Peyer's patch (tissue), 4 donors: ENCODE measurements at places on chromosomes 5 and 9.

DNA sequence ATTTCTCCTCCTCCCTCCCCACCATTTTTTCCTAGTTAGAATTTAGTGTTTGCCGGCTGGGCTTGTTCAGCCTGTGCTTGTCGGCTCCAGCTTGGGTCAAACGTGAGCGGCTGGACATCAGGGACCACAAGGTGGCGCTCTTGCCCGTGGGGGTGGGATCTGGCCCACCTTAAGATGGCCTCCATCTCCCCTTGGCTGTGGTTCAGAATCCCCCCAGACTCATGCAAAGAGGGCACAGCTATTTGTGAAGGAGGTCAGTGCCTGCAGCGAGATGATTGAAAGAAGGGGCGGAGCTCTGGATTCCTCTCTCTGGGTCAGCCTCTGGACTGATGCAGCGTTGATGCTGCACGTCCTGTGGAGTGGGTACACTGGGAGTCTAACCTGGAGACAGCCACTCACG, 283.3 kb upstream of the TUT7 start:
- no peak for DNase-seq

DNA sequence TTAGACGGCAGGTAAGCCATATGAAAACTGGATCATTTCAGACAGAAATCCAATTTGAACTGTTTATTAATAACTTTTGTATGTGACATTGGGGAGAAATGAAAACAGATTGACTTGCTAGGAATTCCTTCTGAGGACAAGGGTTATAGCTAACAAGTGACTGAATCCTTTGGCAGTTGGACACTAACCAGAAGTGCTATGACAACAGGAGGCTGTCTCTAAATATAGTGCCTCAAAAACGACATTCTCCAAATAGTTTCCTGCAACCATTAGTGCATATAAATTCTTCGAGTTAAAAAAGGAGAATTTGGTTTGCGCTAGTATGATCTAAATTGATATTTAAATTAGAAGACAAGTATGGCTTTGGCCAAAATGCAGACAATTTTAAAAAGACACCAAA, 338.6 kb downstream of the PTPRD start:
- DNase-seq = no peak

DNA sequence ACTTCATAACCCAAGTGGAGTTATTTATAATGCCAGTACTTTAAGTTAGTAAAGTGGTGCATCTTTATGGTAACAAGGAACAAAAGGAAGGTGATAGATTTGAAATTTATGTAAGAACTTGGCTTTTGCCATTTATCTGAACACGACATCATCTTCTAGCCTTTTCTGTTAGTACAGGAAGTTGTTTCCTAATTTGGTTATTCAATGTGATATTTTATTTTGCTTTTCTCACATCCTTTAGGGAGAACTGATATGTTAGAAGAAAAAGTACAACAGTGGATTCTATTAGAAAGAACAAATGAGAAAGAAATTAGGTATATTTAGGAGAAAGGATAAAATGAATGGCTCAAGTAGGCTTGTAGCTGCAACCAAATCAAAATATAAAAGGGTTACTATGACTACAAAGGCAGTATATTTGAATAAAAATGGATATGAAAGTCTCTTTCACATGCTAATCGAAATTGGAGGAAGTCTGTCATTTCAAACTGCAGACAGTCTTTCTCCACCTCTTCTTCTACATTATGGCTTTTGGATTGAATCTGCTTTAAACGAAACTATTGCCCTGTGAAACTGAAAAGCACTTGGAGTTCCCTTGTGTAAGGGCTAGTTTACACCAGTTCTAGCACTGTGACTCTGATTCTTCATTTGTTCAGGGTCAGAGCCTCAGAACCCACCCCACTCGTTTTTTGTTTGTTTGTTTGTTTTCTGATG, 18.5 kb upstream of the SLC24A2 start:
- no peak for DNase-seq

DNA sequence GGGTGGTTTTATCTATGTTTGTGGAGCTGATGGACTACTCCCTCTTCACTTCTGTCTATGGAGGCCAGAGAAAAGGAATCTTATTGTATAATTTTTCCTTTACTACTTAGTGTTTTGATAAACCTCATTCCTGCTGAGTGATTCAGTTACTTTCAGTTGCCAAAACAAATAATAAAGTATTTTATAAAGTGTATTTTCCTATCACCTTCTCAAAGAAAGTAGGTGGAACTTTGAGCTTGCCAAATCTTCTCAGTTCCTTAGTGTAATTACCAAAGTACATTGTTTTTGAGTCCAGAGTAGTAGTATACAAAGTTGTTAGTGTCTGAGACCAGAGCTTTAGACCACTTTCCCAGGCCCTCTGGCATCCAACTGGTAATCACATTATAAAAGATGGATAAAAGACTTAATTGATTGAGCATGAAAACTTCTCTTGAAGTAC, 13.5 kb downstream of the RABGAP1 start:
- no peak for DNase-seq

DNA sequence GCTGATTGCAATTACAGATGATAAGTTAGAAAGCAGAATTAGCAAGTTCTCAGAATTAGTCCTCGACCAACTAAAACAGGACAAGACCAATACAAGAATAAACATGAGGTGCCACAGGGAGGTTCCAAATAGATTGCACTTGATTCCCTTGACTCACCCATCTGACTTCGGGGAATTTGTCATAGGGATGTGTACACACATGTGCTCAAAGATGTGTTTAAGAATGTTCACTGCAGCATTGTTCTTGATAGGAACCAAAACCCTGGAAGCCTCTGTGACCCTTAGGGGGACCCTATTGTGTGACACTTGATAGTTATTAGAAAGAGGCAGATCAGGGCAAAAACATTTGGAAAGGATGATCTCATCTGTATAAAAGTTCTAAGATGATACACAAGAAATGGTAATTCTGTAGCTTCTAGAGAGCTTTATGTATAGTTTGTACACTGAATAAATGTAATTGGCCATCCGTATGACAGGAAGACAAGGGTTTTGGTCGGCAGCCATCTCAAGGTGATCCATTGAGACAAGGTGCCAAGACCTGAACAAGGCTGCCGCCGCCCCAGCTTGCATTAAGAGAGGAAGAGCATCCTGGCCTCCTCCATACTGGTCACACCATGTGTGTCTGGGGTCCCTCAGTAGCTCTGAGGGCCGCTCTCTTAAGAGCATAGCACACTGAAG, 48.2 kb upstream of the GARNL3 start:
- no peak for DNase-seq

DNA sequence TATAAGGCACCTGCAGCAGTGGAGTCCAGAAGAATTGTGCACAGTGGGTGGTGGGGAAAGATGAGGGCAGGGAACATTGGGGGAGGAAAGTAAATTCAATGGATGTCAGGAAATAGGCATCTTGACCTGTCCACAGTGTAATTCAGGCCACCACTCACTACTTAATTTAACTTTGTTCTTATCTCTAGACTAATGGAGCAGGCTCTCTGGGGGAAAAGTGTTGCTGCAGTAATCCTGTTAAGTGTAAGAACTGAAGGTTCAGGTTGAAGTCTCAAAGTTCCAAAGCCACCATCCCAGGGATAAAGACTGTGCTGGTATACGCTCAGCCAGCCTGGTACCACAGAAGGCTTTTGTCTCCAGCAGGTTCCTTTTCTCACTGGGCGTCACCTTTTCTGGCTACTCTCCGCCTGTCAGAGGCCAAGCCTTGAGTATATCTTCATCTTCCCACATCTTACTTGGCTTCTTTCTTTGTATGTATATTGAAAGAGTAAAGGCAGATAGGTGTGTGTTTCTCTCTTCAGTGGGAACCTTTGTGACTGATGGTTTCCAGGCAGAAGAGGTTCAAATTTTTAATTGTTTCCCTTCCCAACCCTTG, 150.9 kb upstream of the DMRT1 start:
- DNase-seq = no peak

DNA sequence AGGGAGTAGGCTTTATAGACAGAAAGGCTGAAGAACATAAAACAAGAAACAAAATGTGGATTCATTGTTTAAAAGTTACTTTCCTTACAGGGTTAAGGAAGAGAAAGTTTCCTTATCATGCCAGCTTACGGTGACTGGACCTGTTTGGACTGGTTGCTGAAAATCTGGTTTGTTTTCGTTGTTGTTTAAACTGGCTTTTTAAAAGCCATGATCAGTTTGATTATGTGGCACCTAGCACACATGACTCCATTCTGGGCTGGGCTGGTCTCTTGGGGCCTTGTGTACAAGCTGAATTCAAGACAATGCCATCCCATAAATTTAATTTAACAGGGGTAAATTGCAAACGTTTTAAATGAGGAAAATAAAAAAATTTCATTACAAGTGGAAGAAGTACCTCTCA, 18.4 kb upstream of the ZNF474 start:
- no peak for DNase-seq

- DNase-seq = no peak
Measured at GRCh38 chr5:96285823-96286222, 147.2 kb downstream of the PCSK1 start.

DNA sequence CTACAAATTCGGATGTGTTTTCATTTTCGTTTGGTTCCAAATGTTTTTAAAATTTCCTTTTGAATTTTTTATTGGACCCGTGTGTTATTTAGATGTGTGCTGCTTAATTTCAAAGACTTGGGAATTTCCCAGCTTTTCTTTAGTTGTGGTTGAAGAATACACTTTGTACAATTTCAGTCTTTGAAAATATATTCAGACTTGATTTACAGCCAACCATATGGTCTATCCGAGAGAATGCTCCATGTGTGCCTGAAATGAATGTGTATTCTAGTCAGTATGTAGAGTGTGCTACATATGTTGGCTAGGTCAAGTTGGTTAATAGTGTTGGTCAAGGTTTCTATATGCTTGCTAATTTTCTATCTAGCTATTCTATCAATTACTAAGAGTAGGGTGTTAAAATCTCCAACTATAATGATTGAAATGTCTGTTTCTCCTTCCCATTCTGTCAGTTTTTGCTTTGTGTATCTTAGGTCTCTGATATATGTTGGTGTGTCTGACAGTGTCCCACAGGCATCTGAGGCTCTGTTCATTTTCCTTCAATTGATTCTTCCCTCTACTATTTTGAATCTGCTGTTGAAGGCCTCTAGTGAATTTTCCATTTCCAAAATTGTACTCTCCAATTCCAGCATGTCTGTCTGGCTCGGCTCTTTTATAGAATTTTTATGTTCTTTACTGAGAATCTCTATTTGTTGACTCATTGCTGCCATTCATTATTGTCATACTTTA, 36.2 kb downstream of the RNF130 start:
- DNase-seq = no peak

DNA sequence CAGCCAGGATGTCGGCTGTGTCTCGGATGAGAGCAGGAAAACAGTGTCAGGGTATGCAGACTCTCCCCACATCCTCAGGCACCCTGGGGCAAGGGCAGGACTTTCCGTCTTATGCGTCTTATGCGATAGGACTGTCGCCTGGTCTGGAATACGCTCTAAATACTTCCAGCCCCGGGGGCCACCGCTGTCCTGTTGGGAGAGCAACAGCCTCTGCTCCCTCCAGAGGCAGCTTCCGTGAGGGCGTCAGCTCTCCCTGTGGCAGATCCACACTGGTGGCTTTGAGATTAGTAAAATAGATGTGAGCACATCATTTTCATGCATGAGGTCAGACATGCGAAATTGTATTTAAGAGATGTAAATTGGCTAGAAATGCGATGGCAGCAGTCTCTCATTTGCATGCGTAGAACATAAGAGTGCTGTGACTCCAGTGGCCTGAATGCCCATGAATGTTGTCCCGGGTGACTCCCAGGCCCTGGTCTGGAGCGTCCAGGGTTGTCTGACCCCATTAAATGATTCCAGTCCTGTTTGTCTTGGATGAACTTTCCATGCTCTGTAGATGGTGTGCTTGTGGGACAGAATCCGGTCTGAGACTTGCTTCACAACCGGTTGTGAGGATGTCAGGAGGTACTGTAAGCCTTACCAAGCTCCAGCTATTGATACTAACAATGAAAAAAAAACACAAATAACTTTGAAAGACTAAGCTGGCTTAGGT, 228.2 kb downstream of the SYK start:
- no peak for DNase-seq

- DNase-seq = no peak
Measured at GRCh38 chr5:95845391-95845790, 22.9 kb upstream of the GLRX start.

DNA sequence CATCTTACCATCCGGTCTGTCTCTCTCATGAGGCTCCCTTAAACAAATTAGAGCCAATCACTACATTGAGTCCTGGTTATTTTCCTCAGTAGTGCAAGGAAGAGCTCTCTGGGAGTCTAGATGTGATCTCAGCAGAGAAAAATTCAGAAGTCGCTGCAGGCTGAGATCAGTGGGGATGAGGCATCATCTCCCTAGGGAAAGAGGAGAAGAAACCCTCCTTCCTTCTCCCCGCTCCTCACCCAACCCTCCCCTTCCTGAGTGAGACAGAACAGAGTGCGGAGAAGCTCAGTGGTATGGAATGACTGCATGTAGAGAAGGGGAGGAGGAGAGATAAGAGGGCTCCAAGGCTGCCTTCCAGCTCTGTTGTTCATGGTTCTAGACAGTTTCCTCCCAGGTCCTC, 80.5 kb downstream of the PAPPA start:
- DNase-seq = no peak

- no peak for DNase-seq
Measured at GRCh38 chr9:69474821-69475220, 149.8 kb downstream of the ENTREP1 start.

- no peak for DNase-seq
Measured at GRCh38 chr5:32916648-32917047, 205.5 kb downstream of the NPR3 start.

DNA sequence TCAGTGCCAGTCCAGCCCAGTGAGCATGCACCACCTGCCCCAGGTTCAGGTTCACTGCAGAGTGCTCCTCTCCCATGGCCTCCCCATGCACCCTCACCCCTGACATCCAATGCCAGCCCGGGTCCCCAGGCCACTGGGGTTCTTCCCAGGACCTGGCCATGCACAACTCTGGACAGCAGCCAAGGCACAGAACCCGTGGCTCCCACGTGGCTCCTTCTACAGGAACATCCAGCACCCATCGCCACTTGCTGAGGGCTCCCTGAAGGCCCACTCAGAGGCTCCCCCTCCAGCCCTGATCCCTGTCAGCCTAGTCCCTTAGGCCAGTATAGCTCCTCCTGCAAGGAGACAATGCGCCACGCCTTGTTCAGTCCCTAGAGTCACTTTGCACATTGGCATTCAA, 110.8 kb downstream of the IRX2 start:
- no peak for DNase-seq
